NCI-H1105 treated with DMSO at 0.1 percent for 48 hours (cell line): ENCODE measurements at places on chromosomes 6 and 20.

- no peak for DNase-seq
Measured at GRCh38 chr20:33076662-33077372, 2.6 kb upstream of the BPIFB4 start.

DNA sequence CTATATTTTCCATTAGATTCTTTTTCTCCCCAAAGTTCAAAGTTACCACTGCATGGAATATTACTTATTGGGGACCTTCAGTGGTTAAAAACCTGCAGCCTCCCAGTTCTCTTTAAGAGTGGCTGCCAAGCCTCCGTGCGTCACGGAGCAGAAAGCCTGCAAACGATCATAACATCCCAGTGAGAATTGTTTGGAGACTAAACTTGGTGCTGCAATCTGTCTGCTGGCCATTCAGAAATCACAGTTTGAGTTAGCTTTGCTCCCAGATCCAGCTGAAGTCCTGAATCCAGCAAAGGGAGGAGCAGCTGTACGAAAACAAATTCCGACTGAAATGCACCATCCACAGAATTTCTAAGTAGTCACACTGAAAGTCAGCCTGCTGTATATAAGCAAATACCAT, 213.5 kb upstream of the PDE10A start:
- DNase-seq, result no peak

DNA sequence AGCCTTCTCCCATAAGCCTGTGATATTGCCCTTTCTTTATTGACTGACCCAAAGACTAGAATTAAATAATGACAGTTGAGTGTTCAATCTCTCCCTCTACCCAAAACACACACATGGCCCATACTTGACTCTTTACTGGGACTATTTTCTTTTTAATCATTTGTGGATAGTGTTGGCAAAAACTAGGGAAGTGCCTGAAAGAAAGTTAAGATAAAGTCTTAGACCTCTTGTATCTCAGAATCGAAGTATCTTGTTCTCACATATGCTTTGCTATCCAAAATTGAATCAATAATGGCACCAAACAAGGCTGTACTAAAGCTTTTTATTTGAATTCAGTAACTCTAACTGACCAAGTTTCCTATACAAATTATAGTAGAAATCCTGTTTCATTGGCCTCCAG, 19.0 kb downstream of the TMEM244 start:
- no peak for DNase-seq

DNA sequence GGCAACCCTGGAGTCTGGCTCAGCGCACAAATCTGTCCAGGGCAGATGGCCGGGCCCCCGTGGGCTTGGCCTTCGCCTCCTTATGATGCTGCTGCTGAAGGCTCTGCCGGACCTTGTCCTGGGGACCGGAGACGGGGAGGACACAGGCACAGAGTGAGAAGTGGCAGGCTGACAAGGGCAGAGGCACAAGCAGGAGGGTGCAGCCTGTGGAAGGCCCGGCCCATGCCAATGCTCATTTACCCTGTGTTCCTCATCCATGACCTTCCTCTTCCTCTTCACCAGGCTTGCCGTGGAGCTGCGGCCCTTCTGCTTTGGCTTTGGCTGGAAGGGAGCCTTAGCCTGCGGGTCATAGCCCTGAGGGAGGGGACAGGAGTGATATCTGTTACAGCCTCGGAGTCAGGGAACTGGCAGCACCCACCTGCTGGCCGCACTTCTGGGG, 2.4 kb downstream of the B3GALT4 start:
- DNase-seq, result no peak

DNA sequence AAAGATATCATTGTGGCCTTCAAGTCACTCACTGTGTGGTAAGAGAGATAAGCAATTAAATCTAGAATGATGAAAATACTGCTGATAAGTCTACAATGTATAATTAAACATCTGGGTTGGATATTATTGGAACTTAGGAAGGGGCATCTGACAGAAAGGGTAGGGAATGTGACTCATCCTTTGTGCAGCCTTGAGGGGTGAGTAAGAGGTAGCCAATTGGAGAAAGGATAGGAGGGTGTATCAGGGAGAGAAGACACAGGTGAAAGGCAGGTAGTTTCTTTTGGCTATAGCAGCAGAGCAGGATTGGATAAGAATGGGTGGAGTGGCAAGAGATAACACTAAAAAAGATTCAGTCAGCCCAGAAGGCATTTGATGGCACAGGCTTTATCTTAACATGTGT, 182.0 kb downstream of the COL21A1 start:
- no peak for DNase-seq

GRCh38 chr6:143673669-143674068, 4.1 kb upstream of the PHACTR2 start:
- no peak for DNase-seq

DNA sequence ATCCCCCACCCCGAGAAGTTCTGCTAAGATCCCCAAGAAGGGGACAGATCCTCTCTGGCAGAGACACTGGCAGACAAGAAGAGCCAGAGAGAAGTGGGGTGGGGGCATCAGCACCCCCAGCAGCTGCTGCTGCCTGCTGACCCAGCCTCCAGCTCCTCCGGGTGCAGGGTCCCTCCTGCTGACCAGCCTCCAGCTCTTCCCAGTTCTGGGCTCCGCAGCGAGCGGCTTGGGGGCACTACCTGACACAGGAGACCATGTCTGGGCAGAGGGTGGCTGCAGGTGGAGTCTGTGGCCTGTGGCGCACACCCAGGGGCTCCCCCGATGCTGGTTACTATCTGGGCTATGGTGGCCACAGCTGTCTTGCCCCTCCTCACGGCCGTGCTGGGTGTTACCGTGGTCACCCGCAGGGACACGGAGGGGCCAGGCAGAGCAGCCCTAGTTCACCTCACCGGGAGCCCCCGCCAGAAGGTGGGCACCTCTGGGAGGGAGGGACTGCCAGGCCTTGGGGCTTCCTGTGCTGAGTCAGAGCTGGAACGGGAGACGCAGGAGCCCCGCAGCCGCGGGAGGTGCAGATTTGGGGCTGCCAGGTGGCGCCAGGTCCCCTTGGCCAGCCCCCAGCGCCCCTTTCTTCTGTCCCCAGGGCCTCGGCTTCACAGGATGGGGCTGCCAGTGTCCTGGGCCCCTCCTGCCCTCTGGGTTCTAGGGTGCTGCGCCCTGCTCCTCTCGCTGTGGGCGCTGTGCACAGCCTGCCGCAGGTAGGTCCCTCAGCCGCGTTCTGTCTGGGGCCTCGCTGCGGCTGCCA, 630 bp downstream of the LIME1 start:
- peak; percentile 31 for DNase-seq

DNA sequence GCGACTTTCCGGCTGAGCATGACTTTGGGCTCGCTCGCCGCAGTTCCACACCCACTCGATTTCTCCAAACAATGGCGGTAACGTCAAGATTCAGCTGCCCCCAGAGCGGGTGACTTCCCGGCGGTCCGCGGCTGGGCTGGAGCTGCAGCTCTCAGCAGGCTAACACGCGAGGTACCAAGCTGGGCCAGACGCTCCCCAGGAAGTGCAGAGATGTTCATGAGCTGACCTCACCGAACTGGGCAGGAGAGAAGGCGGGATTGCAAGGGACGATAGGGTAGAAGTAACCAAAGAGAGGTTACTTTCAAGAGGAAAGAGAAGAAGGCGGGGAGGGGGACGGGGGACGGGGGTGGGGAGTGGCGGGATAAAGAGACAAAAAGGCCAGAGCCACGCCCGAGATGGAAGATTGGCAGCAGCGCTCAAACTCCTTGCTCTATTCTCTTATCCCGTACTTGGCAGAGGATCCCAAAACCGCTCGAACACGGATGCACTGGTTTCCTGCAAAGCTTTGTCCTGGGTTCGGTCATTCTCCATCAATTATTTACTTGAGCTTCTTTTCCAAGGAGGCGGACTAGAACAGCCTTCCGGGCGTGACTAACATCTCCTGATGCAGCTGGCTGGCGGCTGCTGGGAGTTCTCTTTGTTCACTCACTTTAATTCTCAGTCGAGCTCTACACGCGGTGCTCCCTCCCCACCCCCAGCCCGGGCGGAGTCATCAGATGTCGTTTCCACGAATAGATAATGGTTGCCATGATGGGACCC, at the start of gene MTCL3:
Gene MTCL3 (minus strand): TSS at position 626 of the 759 bp plus-strand sequence.
- peak; percentile 98 for DNase-seq

DNA sequence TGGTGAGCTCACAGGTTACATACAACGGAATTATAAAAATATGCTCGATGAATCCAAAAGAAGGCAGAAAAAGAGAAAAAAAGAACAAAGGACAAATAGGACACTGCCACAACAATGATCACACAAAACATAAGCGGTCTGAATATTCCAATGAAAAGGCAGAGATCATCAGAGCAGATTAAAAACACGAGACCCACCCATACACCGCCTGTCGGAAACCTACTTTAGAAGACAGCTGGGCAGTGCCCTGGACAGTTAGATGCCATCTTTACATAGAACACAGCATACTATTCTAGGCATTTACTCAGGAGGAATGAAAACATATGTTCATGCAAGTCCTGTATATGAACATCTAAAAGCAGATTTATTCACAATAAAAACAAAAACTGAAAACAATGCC, 204.1 kb downstream of the TTLL2 start:
- no peak for DNase-seq

DNA sequence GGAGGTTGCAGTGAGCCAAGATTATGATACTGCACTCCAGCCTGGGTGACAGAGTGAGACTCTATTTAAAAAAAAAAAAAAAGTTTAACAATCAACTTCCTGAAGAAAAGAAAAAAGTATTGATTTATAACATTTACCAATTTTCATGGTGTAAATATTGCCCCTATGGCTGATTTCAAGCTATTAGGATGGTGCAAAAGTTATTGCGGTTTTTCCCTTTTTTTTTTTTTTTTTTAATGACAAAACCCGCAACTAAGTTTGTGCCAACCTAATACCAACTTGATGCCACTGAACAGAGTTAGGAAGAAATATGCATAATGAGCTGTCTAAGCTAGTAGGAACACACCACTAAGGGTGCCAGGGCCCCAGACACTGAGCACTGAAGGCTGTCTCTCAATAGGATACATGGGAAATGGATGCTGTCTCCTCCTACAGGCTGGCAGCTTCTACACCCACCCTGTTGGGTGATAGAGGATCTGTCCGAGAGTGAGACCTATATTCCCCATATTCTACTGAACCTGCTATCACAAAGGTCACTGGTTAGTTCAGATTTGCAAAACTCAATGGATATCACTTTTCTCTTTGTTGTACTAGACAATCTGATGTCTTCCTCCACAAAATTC, 6.5 kb upstream of the PERP start:
- DNase-seq, result no peak

- DNase-seq, result no peak
Measured at GRCh38 chr20:20019123-20019522, 2.0 kb downstream of the NAA20 start.

DNA sequence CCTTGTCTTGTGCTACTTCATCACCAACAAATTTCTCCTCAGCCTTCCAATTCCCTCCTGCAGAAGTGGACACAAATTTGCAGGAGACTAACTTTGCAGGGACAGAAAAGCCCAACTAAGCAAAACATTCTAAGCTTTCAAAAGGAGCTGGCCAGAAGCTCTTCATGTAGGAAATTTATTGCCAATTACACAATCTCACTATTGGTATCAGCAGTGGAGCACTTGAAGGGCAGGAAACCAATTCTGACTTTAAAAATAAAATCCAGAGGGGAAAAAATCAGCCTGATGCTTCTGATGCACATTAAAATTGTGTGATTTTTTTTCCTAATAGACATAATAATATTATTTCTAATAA, 193.3 kb downstream of the LY86 start:
- DNase-seq, result no peak

DNA sequence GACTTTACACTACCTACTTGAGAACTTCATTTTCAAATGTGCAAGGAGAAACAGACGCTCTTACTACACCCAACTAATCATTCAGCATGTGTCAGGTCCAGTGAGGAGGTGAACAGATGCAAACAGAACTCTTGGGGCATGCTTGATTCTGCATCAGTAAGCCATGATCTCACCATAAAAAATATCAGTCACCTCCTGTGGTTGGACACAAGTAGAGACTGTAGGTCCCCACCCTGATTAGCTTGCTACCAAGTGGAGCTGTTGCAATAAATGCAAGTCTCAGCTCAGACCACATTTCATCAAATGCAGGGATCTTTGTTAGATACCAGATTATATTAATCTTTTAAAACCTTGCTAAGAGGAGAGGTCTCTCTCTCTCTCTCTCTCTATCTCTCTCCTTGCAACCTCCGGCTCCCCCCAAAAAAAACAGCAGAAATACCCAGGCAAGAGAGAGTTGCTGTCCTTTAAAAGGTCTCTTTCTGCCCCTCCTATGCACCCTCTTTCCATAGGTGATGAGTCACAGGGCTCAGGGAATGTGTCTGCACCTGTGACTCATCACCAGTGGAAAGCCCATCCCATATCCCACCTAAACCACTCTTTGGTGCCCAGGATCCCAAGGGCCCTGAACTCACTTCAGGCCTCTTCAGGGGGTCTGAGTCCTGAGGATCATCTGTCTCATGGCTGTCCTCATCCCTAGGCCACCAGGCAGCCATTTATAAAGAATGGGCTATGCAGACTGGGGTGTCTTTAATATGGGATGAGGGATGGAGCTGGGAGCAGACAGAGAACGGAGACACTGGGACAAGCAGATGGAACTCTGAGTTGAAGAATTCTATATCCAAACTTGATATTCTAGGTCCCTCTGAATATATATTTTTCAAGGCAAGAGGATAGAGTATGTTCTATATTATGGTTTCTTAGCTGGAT, 154.5 kb downstream of the QRSL1 start:
- DNase-seq, result no peak

GRCh38 chr6:34223956-34224940, 12.4 kb upstream of the HMGA1 start:
- peak; percentile 80 for DNase-seq

GRCh38 chr6:169841907-169842606, 90.6 kb downstream of the ERMARD start:
- no peak for DNase-seq

- DNase-seq, result no peak
Measured at GRCh38 chr20:63377256-63377941, 16.2 kb upstream of the CHRNA4 start.

- no peak for DNase-seq
Measured at GRCh38 chr6:121441477-121441876, 6.0 kb downstream of the GJA1 start.

DNA sequence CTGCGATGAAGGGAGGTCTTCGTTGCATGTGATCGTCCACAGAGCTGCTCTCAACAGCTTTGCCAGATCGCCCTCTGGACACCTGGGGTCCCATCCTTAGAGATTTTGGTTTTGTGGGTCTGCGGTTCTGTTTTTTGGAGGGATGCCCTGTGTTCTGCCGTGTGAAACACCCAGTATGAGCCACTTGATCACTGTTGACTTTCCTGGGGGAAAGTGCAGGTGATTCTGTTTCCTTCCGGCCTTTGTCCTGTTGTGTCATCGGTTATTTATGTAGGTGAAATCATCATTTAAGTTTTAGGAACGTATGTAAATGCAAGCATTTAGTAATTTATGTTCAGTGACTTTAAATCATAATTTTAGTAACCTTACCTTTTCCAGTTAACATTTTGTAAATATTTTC, 56.4 kb upstream of the SLC22A1 start:
- no peak for DNase-seq

GRCh38 chr6:157233686-157234085, 89.6 kb downstream of the TMEM242 start:
- peak; percentile 40 for DNase-seq

DNA sequence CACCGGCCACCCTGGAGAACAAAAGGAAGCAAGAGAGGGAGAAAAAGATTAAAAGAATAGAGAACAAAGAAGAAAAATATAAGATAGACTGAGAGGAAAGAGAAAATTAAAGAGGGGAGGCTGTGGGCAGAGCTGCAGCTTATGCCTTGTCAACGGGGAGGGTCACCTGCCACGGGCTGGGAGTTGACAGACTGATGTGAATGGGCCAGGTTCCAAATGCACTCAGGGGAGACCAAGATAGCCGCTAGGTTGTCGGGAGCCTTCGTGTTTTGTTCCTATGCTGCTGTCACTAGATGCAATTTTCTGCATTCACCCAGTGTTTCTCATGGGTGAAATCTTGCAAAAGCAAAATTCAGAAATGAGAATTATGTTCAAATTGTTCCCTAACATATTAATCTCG, 119.6 kb upstream of the MTHFD1L start:
- peak; percentile 67 for DNase-seq

GRCh38 chr6:10587656-10588406, 66.7 kb downstream of the GCNT2 start:
- DNase-seq, result peak; percentile 20
